ENCODE measurements at places on chromosomes 16 and 17.

GRCh38 chr17:8382052-8382879 lies 727 bp downstream of the RPL26 start:
- DNase-seq: peak; percentile 43

DNA sequence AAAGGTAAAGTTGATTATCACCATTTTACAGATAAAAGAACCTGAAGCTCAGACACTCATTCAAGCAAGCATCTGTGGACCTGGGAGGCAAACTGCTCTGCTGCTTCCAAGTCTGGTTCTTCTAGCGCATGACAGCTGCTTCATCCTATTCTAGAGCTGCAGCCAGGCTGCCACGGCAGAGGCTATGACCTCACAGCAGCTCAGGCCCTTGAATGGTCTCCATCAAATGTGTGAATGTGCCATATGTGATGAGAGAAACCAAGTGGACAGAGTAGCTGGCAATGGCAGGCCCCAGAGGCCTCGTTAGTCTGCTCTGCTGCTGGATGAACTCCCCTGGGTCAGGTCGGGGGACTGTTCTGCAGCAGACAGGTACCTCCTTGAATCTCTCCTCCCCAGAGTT lies 30.7 kb upstream of the FOXJ1 start:
- no peak for DNase-seq

DNA sequence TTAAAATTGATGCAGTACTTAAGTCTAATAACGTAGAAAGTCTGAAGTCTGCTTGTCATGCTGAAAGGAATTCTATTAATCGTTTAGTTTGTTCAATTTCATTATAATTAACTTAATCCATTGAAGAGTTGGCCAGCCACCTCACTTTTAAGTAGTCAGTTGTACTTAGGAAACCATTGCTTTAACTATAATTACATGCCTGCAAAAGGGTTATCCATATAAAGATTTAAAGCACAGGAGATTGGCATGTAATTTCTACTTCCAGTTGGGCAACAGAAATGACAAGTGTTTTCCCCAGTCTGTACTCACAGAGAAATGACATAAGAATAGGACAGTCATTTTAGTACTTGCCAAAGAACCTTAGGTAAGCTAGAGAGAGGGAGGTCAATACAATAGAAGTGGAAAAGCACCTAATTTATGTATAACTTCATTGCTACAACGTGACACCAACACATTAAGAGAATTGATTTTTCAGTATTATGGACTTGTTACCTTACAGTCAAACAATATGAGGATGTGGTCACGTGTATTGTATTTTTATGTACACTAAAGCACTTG lies 3.7 kb upstream of the USP32 start:
- DNase-seq: no peak

- DNase-seq: no peak
Measured at GRCh38 chr16:72788269-72788809, 259.6 kb downstream of the ZFHX3 start.

GRCh38 chr17:65243838-65244625 lies 106.9 kb downstream of the RGS9 start:
- DNase-seq: no peak

DNA sequence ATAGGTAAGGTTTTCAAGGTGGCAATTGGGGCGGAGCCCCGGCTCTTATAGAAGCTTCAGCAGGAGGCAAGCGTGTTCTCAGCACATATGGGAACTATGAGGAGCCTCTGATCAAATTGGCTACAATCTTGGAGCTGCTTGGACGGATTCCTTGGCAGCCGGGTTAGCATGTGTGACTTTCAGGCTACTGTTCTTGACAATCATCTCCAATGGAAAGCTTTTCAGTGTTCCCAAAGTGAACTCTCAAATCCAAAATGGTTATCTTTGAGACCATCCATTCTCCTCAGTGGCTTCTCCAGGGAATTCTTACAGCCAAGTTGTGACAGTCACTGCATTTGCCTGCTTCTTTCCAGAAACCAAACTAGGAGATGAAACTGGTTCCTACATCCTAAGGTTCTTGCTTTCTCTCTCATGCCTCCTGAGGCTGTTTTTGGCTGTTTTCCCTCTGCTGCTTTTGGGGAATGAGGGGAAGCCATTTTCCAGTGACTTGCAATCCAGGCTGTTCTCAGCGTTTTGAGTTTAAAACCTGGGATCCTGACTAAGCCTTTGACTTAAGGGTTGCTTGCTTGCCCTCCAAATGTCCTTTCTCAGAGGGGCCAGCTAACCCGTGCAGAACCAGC lies 10.9 kb downstream of the HAS3 start:
- no peak for DNase-seq

DNA sequence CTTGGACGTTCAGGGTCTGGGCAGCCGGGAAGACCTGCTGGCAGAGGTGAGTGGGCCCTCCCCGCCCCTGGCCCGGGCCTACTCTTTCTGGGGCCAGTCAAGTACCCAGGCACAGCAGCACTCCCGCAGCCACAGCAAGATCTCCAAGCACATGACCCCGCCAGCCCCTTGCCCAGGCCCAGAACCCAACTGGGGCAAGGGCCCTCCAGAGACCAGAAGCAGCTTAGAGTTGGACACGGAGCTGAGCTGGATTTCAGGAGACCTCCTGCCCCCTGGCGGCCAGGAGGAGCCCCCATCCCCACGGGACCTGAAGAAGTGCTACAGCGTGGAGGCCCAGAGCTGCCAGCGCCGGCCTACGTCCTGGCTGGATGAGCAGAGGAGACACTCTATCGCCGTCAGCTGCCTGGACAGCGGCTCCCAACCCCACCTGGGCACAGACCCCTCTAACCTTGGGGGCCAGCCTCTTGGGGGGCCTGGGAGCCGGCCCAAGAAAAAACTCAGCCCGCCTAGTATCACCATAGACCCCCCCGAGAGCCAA lies 8.6 kb upstream of the ABCC3 start:
- peak; percentile 69 for DNase-seq

GRCh38 chr16:12601290-12601900 lies 202.3 kb downstream of the CPPED1 start:
- DNase-seq: no peak

DNA sequence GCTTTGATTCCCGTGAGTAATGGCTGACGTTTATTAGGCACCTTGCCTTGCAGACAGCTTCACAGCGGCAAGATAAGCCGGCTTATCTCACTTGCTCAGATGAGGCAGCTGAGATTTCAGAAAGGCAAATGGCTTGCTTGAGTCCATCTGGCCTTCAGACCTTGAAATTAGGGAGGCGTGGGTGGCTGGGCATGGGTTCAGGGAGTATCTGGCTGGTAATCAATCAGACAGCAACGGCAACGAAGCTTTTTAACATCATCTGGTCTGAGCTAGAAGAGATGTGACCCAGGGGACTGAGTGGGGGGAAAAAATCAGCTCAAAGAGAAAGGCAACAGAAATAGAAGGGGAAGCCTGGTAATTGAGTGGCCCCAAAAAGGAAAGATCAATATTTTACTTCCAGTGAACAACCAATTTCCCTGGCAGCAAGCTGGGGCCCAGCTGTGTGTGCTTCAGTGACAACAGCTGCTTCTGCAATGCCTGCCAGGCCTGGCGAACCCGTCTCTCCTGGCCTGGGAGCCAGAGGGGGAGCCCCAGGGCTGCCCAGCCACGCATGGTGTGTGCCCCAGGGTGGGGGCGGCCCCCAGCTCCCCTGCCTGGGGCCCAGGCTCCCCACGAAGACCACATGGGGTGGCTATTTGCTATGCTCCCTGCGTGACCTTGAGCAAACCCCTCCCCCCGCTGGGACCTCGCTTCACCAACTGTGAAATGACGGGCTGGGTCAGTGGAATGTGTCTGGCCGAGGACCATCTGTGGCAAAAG lies 34.0 kb downstream of the RAB11FIP4 start:
- DNase-seq: peak; percentile 3

- peak; percentile 16 for DNase-seq
Measured at GRCh38 chr16:31427441-31428278, 500 bp downstream of the COX6A2 start.

- no peak for DNase-seq
Measured at GRCh38 chr16:60142619-60143347, 1408.7 kb upstream of the GOT2 start.

DNA sequence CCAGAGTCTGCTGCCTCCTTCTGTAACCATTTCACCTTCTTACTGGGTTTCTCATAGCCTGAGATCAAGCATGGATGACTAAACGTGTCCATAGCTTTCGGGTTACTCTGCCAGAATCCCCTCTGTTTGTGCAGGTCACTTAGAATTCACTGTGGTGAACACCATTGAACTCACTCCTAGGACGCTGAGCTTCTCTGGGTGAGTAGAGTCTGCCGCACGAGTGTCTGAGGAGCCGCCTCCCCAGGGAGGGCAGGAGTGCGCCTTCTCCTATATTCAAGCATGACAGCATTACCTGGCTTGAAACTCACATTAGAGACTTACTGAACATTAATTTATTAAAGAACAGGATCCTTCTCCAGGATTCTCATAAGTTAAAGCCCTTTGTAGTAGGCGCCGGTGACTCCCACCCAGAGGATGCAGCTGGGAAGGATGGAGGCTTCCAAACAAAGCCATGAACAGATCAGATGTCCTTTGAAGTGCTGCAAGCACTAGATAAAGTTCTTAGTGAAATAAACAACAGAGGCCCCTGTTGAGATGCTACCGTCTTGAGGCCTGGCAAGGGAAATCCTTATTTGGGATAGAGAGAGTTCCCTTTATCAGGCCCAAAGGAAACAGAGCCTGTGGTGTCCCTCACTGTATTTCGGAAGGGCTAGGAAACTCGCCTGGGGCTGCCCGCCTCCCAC lies 144.6 kb upstream of the PLCG2 start:
- DNase-seq: peak; percentile 86

DNA sequence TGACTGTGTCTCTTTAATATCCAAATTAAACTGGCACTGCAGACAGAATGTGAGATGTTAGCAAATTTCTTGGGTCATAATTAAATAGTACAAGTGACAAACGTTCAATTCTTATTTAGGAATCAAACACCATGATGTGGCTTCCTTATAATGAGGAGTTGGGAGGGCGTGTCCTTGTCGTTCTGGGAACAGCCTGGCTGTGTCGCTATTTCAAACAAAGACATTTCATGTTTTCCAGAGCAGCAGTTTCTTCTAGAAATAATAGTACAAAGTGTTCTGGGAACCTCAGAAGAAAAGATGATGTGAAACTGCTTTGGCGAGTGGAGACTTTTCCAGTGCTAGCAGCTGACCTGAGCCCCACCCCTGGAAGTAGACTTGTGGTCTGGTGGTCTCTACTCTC lies 301.7 kb upstream of the N4BP1 start:
- DNase-seq: no peak

DNA sequence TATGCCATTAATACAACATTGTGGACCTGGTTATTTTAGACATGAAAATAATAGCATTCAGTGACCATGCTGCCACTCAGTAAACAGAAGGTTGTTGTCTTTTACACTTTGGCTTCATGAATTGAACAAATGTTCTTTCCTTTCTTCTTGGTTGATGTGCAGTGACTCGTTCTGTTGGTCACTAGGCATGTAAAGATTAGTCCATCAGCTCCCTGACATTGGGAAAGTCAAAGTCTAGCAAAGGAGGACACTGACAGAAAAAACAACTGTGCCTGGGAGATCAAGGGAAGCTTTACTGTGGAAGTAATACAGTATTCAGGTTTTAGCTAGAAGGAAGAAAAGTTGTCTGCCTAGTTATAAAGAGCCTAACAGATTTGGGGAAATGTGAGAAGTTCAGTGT lies 6.9 kb downstream of the KCNJ16 start:
- DNase-seq: no peak

GRCh38 chr17:5769593-5770354 lies 185.5 kb upstream of the NLRP1 start:
- no peak for DNase-seq

- peak; percentile 32 for DNase-seq
Measured at GRCh38 chr16:78715673-78716072, 616.2 kb downstream of the WWOX start.

- DNase-seq: no peak
Measured at GRCh38 chr17:33266116-33266515, 27.0 kb downstream of the ASIC2 start.

GRCh38 chr17:34140006-34140405 lies 115.1 kb upstream of the CCL2 start:
- DNase-seq: no peak

DNA sequence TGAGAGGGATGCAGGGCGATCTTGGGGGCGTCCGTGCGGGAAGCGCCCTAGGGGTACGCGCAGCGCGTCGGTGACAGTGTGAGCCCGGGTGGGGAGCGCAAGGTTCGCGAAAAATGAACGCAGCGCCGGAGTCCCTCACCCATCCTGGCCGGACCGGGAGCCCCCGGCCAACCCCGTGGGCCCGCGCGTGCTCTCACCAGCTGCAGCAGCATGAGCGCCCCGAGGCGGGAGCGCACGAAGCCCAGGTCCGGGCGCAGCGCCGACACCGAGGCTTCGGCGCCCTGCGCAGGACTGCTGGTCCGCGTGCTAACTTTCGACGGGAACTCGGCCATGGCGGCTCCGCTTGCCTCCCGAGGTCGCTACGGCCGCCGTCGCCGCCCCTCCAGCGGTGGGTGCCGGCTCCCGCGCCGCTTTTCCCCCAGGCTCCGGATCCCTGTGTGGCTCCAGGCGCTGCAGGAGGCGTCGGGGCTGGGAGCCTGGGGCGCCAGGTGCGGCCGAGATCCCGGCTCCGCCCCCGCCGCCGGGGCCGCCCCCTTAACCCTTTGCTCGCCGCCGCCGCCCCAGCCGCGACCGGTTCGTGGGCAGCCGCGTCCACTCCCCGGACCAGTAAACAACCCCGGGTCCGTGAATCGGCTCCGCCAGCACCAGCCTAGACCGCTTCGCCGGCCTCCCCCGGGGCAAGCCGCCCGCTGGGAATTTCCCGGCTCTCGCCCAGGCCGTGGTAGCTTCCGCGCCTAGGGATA lies at the start of gene PLLP:
Gene PLLP, minus strand, starts transcription at position 464 of the 743 bp plus-strand sequence. Its CDS starts 132 bp downstream, at position 332.
- no peak for DNase-seq

- DNase-seq: no peak
Measured at GRCh38 chr16:53855056-53855455, 151.1 kb downstream of the FTO start.

- DNase-seq: no peak
Measured at GRCh38 chr17:69188064-69188463, 40.6 kb downstream of the ABCA10 start.

- DNase-seq: no peak
Measured at GRCh38 chr17:67528751-67529436, 151.8 kb downstream of the PITPNC1 start.
